ENCODE measurements at places on chromosomes 6 and 20. TPM values are rescaled to one million over a fixed set of nuclear protein-coding genes. Genes with fewer than 3 reads are reported as not detected.

DNA sequence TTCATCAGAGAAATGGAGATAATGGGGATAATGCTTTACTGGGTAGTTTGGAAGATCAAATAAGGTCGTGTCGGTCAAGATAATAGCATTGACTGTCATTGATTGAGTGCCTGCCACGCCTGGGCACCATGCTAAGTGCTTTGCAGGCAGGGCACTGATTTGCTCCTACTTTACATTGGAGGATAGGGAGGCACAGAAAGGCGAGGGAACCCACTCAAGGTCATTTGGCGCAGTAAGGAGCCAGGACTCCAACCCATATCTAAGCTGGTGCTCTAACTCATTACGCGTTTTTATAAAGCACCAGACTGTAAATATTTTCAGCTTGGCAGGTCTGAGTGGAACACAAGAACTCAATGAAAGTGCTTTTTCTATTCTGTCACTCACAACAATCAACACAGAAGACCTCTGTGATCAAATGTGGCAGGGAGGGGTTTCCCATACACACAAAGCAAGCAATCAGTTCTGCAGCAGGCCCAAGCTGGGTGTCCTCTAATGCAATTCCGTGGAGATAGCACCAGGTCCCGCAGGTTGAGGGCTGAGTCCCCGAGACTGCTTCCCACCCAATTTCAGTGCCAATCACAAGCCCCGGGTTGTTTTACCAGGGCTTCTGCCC lies 373.6 kb downstream of the CDH26 start:
- no peaks in the 10 kb centered on the region for H3K36me3 ChIP-seq
- DNase-seq = no peak
- H3K4me1 ChIP-seq = no peaks in the 10 kb centered on the region
- no peak overlapping the region for H3K27ac ChIP-seq
- no peak overlapping the region for H3K4me3 ChIP-seq
- H3K27me3 ChIP-seq = no peaks in the 10 kb centered on the region

The EYS gene
- total RNA-seq = not detected

The CST2 gene
- not detected for total RNA-seq

The DEFB132 gene
- total RNA-seq = not detected

The HUS1B gene
- 2.8 TPM for total RNA-seq
